ENCODE measurements at places on chromosomes 4 and X.
A peak's percentile ranks its signal among the peaks of the same experiment; 100 is the strongest.

GRCh38 chrX:34119122-34119521 is 13.0 kb downstream of the FAM47A start:
- DNase-seq = no peak

DNA sequence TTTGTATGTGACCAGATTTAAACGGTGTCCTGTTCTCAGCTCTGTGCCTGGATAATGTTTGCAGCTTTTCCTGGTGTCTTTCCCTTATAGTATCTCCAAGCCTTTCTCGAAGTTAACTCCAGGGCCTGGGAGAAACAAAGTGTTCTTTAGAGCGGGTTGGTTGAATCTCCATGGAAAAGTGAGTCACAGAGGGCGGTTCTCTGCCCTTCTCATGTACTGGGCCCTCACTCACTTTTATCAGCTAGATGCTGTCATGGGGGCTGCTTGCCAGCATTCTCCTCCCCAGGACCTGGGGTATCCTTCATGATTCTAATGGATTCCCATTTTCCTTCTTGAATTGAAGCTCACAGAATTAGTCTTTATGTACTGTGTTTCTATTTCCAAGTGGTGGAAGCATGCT is 46.1 kb upstream of the MAGEC2 start:
- DNase-seq = no peak

- no peak for DNase-seq
These were observed 15.8 kb downstream of the BCAP31 start for GRCh38 chrX:153708415-153708814.

- DNase-seq = no peak
These were observed 21.9 kb downstream of the ARX start for GRCh38 chrX:24993879-24994278.

- no peak for DNase-seq
These were observed 87.0 kb downstream of the SYNPO2 start for GRCh38 chr4:118975449-118976192.

GRCh38 chrX:9195199-9195880 is 161.4 kb upstream of the FAM9B start:
- DNase-seq = no peak

DNA sequence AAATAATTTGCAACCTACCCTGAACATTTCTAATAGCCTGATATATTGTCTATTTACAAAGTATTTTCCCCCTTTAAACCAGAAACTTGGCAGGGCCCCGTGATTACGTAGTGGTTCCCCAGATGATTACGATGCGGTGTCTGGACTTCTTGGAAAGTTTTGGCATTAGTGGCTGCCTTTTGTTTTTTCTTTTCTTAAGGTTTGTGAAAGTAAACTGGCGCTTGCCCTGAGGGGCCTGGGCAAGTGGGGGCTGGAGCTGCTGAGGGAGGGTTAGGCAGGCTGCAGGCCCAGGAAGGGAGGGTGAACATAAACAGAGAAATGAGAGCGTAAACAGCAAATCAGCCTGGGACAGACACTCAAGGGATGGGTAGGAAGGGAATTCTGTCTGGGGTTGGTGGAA is 123.6 kb upstream of the MSX1 start:
- DNase-seq = no peak

GRCh38 chr4:146245246-146245645 is 30.9 kb downstream of the REELD1 start:
- DNase-seq = no peak

DNA sequence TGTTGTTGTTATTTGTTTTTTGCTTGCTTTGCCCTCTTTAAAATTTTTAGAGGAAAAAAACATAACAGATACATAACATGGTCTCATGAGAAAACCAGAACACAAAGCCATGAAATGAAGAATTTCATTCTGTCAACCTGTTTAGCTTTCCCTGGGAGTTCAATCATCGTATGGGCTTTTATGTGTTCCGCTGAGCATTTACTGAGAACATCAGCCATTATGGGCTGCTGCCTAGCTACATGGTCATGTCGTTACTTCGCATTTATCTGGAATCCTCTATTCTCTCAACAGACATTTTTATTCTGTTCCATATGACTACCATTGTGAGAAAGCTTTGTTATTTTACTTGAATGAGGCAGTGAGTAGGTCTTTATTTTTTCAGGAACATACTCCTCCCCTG is 51.4 kb downstream of the NDST3 start:
- DNase-seq = no peak

DNA sequence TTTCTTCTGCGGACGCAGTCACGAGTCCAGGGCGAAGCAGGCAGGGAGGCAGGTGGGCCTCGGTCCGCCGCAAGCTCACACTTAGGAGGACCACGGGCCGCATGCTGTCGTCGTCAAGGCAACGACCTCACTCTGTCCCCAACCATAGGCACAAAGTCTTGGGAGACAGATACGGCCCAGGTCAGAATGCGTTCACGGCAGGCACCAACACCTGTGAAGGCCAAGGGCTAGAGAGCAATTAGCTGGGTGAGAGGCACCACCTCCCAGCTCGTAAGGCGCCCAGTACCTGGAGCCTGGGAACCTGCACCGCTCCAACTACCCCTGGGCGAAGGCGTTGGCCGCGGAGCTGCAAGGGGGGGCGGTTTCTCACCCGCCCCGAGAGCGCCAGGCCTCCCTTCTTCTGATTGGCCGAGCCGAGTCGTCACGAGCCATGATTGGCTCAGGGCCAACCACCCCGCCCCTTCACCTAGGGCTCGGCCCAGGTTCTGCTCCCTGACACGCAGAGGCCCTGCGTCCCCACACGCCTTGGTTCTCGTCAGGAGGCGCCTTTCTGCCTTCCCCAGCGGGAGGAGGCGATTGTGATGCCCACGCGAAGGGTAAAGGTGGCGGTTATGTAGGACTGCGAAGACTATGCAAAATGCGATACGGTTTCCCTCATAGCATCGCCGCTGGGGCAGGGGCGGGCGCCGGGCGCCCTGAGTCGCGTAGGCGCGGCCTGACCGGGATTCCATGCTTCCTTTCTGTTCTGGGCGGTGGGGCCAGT is at the start of gene CDKL2:
TSS of gene CDKL2 (minus strand) at position 355 of the 763 bp plus-strand sequence. CDS start 4,540 bp downstream, outside the sequence.
- DNase-seq = peak; percentile 91

DNA sequence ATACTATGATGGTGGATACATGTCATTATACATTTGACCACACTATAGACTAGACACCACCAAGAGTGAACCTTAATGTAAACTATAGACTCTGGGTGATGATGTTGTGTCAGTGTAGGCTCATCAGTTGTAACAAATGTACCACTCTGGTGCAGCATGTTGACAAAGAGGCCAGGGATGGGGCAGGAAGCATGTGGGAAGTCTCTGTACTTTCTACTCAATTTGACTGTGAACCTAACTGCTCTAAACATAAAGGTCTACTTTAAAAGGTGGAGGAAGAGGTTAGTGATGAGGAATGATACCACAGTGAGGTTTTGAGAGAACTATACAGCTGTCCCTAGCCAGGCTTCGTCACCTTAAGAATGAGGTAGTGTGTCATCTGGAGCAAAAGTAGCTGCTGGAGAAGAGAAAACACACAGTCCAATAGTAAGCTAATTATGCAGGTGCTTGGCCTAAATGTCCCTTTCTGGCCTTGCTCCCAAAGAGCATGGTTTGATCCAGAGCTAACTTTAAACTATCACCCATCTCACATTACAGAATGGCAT is 38.4 kb downstream of the GRSF1 start:
- DNase-seq = no peak

All from stimulated activated CD8-positive, alpha-beta memory T cell treated with anti-CD3 and anti-CD28 coated beads, Interleukin-4, amount 100 ng/mL, for 1 hour (primary cell).